A172 (cell line): ENCODE measurements at places on chromosomes 7 and 10.

- DNase-seq: peak; percentile 75
These were observed 87.9 kb downstream of the RNF216 start for GRCh38 chr7:5693529-5693928.

DNA sequence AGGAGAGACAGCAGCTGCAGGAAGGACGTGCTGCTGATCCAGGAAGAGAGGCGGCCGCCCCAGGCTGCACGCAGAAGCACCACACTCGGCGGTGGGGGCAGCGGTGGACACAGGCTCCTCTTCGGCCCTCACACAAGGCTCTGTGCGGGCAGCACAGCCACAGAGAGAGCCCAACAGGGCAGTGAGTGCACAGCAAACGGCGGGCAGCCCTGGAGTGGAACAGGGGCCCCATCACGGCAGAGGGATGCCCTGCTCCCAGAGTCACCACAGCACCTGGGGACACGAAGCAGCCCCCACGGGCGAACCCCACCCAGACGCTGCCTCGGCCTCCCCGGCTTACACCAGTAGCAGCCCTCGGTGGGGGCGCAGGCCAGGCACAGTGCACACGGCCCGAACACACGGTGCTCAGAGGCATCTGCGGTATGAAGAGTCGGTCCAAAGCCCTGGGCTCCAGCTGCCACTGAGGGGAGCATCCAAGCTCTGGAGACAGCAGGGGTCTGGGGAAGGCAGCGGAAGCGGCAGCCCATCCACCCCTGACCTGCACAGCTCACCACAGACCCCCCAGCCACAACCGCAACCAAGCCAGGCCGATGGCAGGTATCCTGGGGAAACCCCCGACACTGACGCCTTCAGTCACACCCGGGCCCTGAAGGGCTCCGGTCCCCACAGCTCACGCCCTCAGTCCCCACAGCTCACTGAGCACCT, 16.8 kb downstream of the NUDT1 start:
- DNase-seq: no peak

DNA sequence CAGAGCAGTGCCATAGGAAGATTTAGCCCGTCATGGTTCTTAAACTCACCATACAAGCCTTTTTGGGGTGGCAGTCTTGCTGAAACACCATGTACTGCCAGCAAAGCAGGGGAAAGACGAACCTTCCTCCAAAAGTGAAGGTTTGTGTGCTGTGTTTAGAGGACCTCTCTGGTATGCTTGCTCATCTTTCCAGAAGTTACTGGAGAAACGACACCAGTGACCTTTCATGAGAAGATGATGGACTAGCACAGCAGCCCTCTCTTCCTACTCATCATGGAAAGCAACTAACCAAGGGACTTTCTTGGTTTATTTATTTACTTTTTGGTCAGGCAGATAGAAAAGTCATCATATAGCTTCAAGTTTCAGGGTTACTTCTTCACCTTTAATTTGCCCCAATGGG, 247.4 kb downstream of the PTEN start:
- DNase-seq: peak; percentile 24

DNA sequence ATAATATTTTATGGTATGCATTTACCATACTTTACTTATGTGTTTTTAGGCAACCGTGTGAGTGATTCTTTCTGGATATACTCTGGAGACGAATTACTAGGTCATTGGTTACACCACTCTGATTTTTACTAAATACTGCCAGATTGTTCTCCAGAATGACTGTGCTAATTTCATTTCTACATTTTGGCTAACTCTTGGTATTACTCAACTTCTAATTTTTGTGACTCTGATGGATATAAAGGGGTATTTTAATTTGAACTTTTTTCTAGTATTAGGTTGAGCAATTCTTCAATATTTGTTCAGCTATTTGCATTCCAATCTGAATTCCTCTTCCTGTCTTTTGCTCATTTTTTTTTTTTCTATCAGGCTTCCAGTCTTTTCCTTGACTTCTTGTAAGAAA, 223.6 kb downstream of the MDFIC start:
- DNase-seq: no peak

DNA sequence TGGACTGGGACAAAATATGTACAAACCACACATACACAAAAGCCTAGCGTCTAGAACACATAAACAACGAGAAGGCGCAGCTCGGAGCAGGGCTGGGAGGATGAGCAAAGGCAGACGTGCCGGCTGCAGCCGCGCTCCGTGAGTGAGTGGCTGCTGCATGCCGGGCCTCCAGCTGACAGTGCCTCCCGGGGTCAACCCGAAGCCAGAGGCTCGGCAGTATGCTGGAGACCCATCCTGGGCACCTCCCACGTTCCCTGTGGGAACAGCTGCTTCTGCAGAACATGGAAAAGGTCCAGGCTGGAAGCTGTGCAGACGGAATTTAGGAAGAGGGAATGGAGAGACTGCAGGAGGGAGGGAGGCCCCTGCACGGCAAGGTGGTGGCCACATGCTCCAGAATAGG, 3.6 kb upstream of the GPR146 start:
- no peak for DNase-seq

DNA sequence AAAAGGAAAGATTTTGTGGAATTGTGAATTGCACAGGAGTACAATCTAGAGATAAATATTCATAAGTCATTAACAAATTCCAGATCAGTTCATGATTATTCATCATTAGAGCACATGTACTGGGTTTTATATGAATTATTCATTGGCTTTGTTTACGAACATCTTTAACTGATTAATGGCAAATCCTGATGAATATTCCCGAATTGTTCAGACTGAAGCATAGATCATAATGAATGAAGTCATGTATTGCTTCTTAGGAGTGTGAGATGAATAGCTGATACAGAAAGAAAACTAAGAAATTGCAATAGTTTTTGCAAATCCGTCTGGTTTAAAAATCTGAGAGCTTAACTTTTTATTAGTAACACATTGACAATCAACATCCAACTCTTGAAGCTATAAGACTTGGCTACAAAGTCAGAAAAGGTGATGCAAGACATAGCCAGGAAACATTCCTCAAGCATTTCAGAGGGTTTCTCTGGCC, 183.6 kb upstream of the DGKB start:
- DNase-seq: no peak
